ENCODE measurements at places on chromosomes 7 and 10. TPM values are rescaled to one million over a fixed set of nuclear protein-coding genes. Genes with fewer than 3 reads are reported as not detected.

TSPAN13 gene
- 79.5 TPM for total RNA-seq

FKBP6 gene
- not detected for total RNA-seq

MOGAT3 gene
- 62.4 TPM for total RNA-seq

TTYH3 gene
- total RNA-seq, result 31.3 TPM

TRPV5 gene
- not detected for total RNA-seq

CHRM2 gene
- total RNA-seq, result 1.1 TPM

GIMAP5 gene
- total RNA-seq, result 4.9 TPM

KIF11 gene
- total RNA-seq, result 3.5 TPM

TRIM74 gene
- 0.58 TPM for total RNA-seq

MTG1 gene
- 38.0 TPM for total RNA-seq

MEIG1 gene
- total RNA-seq, result not detected

PIK3CG gene
- total RNA-seq, result 3.6 TPM

DBNL gene
- total RNA-seq, result 90.5 TPM

LRRC18 gene
- total RNA-seq, result not detected

BMPR1A gene
- total RNA-seq, result 50.9 TPM

GDF2 gene
- total RNA-seq, result not detected

All from left colon (tissue), 2 donors.